ENCODE measurements at places on chromosomes 16 and 17.

DNA sequence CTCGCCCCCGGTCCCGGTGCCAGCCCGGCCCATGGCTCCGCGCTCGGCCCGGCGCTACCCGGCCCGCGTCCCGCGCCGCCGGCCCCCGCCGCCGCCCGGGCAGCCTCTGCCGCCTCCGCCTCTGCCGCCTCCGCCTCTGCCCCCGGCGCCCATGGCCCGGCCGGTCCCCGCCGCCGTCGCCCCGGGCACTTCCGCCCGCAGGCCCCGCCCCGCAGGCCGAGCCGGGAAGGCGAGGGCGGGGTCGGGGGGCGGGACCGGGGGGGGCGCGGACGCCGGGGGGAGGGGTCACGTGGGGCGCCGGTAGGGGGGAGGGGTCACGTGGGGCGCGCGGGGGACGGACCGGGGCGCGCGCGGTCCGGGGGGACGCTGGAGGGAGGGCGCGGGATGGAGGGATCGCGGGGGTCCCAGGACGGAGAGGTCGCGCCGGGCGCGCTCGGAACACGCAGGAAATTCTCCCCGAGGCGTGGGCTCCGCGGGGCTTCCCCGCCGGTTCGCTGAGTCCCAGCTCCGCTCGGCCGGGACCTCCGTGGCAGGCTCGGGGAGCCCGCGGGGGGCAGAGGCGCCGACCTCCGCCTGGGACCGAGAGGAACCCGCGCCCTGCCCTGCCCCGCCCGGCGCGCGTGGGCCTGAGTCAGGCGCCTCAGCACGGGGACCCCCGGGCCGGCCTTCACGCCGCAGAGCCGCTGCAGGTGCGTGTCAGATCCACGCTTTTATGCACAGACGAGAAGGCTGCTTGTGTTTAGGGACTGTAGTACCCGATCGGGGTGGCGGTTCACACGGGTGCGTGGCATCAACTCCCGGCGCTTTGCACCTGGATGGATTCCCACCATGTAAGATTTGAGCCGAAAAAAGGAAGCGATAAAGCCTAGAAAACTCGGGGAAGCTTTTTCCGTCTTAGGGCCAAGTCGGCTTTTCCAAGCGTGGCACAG is at the start of gene PGAP6:
Gene PGAP6 (minus strand): TSS at position 190 of the 929 bp plus-strand sequence. CDS start 157 bp downstream, at position 33.
- DNase-seq = no peak

GRCh38 chr16:55009581-55009980 is 78.9 kb downstream of the IRX5 start:
- no peak for DNase-seq

DNA sequence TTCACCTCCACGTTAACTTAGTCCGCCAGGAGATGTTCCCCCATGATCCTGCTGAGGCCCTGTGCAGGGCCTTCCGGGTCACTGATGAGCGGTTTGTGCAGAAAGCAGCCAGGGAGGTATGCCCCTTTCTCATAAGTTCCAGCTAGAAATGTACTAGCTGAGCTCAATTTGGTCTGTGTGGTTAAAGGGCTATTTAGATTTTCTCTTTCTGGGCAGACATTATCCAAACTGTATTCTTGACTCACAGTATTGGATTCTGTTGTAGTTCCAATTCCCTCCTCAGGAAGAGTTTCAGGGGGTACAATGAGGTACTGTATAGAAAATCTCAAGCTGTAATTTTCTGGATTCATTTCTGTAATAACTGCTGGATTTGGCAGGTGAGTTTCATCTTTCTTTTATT is 137.1 kb downstream of the TRIM37 start:
- no peak for DNase-seq

GRCh38 chr17:7916808-7917207 is 719 bp upstream of the RNF227 start:
- peak; percentile 51 for DNase-seq

DNA sequence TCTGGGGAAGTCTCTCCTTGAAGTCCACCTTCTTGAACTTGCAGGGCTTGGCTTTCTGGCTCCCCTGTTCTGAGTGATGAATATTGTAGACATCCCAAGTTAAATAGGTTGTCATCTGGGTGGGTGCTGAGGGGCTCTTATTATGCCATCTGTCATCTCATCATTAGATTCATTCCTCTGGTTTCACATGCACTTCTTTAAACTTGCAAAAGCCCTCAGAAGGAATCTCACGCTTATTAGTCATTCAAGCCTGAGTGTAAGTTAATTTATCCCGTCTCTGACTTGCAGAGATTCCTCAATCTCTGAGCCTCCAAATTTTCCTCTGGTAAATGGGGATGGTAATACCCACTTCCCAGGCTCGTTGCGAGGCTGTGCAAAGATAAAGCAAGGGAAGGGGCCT is 5.7 kb downstream of the MGAT5B start:
- no peak for DNase-seq

Data from bronchial epithelial cell (primary cell).